ENCODE measurements at places on chromosomes 7 and 10. TPM values are rescaled to one million over a fixed set of nuclear protein-coding genes. Genes with fewer than 3 reads are reported as not detected.

- no peak for ATAC-seq
Observed at GRCh38 chr7:121195874-121196273, 132.9 kb upstream of the WNT16 start.

DNA sequence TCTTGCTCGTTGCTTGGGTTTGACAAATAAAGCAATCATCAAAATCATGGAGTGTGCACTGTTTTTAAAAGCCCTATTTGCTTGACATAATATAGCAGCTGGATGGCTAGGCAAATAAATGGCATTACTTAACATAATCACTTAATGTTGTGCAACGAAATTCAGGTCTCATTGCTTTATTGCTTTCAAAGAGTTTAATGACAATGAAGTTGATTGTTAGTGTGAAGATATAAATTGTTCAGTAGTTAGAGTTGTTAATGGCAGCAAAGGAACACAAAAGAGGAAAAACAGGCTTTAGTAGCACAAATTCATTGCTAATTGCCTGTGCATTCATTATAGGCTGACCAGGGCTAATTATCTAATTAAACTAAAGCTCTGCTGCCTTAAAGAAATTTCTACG, 7.6 kb upstream of the ADO start:
- ATAC-seq, result peak; percentile 46

GRCh38 chr7:46034056-46034768, 113.1 kb upstream of the IGFBP3 start:
- no peak for ATAC-seq

- no peak for ATAC-seq
Observed at GRCh38 chr10:126104767-126105166, 208.4 kb downstream of the FANK1 start.

GRCh38 chr10:80196950-80197315, 8.4 kb downstream of the ANXA11 start:
- ATAC-seq, result no peak

GRCh38 chr7:137985897-137986251, 16.0 kb downstream of the CREB3L2 start:
- no peak for ATAC-seq

DNA sequence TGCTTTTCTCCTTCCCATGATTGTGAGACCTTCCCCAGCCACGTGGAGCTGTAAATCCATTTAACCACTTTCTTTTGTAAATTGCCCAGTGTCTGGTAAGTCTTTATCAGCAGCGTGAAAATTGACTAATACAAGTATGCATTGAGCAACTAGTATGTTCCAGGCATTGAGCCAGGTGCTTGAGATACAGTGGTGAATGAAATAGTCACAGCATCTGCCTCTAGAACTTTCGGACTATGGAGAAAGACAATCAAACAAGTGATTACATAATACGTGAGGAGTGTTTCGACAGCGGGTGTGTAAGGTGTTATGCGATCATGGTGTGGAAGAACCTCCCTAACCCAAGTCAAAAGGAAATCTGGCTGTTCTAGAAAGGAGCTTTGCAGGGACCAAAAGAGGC, 21.6 kb upstream of the NUP205 start:
- no peak for ATAC-seq

GRCh38 chr7:82335927-82336326, 107.7 kb downstream of the CACNA2D1 start:
- ATAC-seq, result peak; percentile 39

Gene ASB13
- 12.2 TPM for total RNA-seq

Gene RNF133
- 1.4 TPM for total RNA-seq

Measured in motor neuron (in vitro differentiated cells).